ENCODE measurements at places on chromosomes 2 and 18.

DNA sequence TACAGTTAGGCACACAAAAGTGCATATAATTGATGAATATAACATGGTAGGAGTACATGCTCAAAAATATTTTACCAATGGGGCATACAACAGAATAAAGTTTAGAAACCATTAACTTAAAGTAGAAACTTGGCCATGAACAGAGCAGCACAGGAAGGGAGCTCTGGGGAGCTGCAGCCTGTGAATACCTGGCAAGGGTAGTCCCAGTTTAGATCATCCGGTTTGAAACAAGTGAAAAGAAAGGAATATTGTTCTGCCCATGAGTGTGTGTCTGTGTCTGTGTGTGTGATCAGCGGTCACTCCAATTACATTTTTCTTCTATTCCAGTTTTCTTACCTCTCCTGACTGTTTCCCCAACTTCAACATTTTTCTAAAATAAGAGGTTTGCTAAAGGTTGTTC lies 233.0 kb downstream of the ALK start:
- no peak for DNase-seq

DNA sequence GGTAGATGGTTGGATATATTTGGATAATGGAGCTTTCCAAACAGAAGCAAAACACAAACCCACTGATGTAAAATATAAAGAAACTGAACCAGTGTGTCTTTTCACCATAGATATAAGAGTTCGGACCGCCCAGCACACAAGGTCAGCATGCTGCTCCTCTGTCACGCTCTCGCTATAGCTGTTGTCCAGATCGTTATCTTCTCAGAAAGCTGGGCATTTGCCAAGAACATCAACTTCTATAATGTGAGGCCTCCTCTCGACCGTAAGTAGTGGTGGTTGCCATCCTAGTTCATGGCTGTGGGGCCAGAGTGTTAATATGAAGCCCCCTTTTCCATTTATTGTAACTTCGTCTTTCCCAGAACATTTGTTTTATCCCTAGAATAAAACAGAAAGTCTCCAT lies 125.2 kb upstream of the LYPD6 start:
- DNase-seq: no peak

GRCh38 chr2:129909651-129910418 lies 69.6 kb upstream of the RAB6C start:
- no peak for DNase-seq

- no peak for DNase-seq
Measured at GRCh38 chr2:1617425-1618021, 126.8 kb downstream of the PXDN start.

DNA sequence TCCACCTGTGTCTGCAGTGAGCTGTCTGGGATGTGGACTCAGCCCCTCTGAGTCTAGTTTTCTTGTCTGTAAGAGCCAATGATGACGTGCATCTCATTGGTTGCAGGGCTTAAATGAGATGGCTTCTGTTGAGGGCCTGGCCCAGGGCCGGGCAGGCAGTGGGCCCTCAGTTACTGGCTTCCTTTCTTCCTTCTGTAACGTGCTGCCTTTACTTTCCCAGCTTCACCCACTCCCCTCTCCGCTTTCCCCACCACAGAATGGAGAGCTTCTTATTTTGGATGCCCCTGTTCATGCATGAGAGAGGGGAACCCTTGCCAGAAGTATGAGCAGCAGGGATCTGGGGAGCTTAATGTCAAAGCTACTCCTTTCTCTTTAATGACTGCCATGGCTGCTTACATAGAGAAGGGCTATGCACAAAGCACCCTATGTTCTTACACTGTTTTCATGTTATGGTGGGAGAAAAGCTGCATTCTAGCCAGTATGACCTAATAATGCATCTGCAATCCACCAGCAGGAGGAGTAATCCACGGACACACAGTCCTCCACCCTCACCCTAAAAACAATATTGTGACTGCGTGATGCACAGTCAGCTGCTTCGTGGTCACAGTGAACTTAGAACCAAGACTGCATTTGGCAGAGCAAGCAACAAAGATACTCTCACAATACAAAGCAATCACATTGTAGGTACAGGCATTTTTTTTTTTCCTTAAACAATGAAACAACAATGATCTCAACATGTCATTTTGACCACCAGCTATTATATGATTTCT lies 37.2 kb downstream of the CREG2 start:
- no peak for DNase-seq

GRCh38 chr2:226215902-226216503 lies 583.6 kb downstream of the IRS1 start:
- peak; percentile 76 for DNase-seq

GRCh38 chr2:105888625-105889024 lies 143.9 kb downstream of the NCK2 start:
- DNase-seq: peak; percentile 3

DNA sequence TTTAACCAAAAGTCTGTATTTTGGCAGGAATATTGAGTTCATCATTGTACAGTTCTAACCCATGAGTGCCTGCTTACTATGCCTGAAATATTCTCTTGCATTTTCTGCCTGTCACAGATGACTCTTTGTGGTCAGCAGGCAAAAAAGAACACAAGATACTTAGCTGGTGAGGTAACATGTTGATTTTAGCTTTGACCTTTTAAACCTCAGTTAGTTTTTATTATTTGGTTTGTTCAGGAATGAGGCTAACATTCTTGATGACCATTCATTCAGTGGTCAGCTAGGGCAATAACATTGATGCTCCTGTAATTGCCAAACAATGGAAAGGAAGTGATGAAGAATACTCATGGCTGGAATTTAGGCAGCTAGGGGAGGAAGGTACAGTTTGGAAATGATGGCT lies 491.2 kb downstream of the PIK3C3 start:
- peak; percentile 22 for DNase-seq

GRCh38 chr2:98347298-98348065 lies 1.2 kb downstream of the CNGA3 start:
- DNase-seq: no peak

GRCh38 chr2:229993236-229993635 lies 70.9 kb downstream of the FBXO36 start:
- DNase-seq: no peak

DNA sequence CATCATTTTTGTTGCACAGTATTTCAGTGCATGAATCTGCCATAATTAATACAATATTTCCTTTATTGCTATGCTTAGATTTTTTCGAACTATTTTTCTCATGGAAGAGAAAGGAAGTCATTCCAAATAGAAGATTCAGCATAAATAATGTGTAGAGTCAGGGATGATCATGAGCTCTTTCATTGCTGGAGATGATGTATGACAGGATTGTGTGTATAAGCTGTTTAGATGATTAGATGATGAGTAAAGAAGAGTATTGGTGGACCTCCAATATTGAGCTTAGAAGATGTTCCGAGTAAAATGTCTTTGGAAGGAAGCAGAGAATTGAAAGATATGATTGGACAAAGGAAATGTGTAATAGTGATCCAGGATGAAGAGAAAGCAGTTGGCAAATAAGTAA lies 364.5 kb downstream of the PARD3B start:
- no peak for DNase-seq

DNA sequence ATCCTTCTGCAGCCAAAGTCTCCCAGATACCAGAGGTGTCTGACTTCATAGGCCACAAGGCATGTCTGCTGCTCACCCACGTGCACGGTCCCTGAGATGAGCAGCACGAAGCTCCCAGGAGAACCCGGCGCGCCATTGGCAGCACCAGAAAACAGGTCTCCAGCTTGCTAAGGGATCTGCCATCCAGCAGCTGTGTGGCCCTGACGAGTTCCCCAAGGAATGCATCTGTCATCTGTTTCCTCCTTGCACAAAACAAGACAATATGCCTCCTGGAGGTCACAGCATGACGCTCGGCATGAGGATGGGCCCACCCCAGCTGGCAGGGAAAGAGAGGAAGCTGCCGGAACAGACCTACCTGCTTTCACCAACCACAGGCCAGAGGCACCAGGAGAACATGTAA lies 29.2 kb downstream of the HS6ST1 start:
- no peak for DNase-seq

- peak; percentile 90 for DNase-seq
Measured at GRCh38 chr18:37393945-37394609, 171.5 kb downstream of the CELF4 start.

DNA sequence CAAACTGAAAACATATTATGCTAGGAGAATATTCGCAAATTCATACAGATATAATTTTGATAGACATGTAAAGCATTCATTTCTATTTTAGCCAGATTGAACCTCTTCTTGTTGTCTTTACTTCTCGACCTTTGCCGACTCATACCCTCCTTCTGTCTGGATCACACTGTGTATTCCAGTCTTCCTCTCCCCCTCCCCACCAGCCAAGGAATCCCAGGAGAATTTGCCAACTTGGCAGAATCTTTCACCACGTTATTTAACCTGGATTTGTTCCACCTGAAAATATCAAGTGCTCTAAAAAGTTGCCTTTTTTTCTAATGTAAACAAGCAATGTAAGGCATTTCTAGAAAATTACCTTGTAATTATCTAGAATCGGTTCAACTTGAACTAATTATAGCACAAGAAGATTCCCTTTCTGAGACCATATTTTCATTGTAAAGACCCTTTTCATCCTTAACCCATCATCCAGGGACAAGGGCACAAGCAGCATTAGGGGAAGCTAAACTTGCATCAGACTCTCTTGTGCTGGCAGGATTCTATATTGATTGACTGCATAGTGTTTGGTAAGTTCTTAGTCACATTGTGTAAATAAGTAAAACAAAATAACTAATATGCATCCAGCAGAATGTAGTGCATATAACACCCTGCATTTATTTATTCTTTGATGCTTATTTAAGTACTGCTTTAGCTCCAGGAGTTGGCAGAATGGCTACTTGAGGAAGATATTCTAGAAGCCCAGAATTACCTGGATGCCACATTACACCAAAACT lies 1328.7 kb upstream of the NXPH2 start:
- DNase-seq: no peak

- DNase-seq: no peak
Measured at GRCh38 chr2:212926940-212927339, 224.5 kb downstream of the IKZF2 start.

DNA sequence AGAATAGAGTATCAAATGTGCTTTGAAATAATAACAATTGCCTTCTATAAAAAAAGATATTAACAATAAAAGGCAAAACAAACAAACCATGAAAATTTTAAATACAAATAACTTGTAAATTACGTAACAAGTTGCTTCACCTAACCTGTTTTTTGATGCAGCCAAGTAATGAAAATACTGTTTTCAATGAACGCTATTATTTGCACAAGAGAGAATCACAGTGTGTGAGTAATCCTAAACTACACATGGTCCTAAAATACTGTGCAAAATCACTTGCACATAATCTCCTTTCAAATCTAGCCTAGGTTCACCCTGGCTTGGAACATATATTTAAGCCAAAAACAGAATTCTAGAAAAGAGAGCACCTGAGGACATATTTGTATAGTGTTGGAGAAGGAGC lies 98.9 kb downstream of the CCDC148 start:
- DNase-seq: no peak

GRCh38 chr18:45837283-45838070 lies 12.0 kb downstream of the SIGLEC15 start:
- DNase-seq: peak; percentile 36

DNA sequence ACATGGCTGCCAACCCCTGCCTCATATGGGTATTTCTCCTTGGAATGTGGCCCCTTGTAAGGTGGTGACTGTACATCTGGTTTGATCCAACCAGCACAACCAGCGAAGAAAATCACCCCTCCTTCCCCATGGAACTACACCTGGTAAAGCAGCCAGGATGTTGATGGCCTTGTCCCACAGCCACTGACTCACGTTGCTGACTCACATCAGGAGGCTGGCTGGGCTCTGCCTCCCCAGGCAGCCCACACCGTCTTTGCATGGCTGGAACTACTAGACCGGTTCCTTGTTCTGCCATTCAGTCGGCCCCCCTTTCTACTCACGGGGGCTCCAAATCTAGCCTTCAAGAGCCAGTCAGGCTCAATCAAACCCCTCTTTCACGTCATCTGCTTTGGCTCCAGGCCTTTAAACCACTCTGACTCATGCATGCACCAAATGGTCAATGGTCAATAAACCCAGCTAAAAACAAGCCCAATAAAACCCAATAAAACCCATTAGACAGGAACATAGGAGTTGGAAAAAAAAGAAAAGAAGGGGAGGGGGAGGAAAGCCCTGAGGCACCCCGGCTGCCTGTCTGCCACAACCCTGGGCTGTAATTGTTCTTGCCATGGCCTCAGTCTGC lies 114.8 kb downstream of the PLB1 start:
- peak; percentile 99 for DNase-seq

DNA sequence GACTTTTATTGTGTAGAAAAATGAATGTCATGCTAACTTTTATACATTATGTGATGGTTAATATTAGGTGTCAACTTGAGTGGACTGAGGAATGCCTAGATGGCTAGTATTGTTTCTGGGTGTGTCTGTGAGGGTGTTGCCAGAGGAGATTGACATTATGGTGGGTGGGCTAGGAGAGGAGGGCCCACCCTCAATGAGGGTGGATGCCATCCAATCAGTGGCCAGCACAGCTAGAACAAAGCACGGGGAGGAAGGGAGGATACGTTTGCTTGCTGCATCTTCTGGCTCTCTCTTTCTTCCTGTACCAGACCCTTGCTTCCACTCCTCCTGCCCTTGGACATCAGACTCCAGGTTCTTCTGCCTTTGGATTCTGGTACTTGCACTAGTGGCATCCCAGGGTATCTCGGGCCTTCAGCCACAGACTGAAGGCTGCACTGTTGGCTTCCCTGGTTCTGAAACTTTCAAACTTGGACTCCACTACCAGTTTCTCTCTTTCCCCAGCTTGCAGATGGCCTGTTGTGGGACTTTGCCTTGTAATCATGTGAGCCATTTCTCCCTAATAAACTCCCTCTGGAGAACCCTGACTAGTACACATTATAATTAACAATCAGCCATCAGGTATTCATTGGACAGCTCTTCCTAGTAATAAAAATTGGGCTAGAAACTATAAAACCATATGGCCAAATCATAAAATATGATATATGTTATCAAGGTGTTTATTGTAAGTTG lies 31.7 kb upstream of the ZCCHC2 start:
- DNase-seq: no peak
